ENCODE measurements at places on chromosomes 2 and 18.

GRCh38 chr2:49037197-49037596 is 117.1 kb downstream of the FSHR start:
- no peak for DNase-seq

DNA sequence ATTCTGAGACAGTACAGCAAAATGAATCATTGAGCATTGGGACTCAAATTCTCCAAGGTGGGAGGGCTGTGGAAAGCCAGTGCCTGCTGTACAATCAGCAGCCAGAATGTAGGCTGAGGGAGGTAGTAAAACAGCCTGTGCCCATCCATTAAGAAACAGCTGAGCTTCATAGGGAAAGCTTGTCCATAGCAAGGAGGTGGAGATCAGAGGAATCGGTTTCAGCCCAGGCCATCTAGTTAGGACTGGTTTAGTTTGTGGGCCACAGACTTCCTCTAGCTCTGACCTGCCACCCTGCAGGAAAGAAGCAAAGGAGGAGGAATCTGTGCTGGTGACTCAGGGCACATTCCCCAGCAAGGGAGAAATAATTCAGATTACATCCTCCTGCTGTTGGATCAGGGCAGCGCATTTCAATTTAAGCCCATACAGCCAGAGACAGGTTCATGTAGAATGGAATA is 333.4 kb downstream of the SETBP1 start:
- peak; percentile 72 for DNase-seq

- no peak for DNase-seq
These were observed 12.8 kb upstream of the SKOR2 start for GRCh38 chr18:47264308-47264700.

GRCh38 chr2:180240774-180241173 is 233.7 kb upstream of the CWC22 start:
- no peak for DNase-seq

GRCh38 chr2:210551001-210551400 is 5.4 kb upstream of the CPS1 start:
- no peak for DNase-seq

GRCh38 chr2:148971547-148971946 is 67.0 kb upstream of the LYPD6B start:
- no peak for DNase-seq

GRCh38 chr2:3462493-3463104 is 56.7 kb downstream of the ADI1 start:
- peak; percentile 56 for DNase-seq

DNA sequence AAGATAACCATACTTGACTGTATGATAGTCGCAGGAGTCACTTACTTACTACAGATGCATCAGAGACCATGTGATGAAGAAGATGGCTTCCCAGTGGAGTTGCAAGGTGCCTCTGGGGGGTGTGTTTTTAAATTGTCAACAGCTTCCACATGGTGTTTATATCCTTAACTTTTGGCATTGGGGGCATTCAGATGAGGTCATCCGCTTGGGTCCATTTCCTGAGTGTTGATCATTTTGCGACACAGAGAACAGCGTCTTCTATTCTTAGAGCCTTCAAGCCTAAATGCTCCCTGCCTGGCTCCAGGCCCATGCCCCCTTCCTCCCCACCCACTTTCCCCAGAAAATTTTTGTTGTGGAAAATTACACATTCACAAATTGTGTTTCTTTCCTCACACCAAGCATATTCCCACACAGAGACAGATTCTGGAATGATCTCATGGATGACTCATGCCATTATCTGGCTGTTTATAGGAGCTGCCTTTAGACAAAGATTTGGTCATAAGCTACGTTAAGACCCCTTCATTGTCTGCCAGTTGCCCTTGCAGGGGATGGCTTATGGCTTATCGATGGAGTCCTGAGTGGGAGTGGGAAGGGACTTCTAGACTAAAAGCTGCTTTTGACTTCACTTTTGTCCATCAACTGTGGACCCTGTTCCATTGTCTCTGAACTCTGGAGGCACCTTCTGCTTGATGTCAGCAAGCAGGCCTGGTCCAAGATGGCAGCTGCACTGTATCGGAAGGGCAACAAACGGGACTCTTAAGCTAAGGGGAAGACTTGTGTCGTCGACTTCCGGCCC is 91.8 kb downstream of the CABLES1 start:
- DNase-seq: peak; percentile 85

- DNase-seq: no peak
These were observed 7.7 kb downstream of the SH3YL1 start for GRCh38 chr2:256094-256493.

- no peak for DNase-seq
These were observed 14.5 kb downstream of the ATG16L1 start for GRCh38 chr2:233265899-233266431.

- DNase-seq: no peak
These were observed 30.3 kb upstream of the LPIN1 start for GRCh38 chr2:11715987-11716652.

DNA sequence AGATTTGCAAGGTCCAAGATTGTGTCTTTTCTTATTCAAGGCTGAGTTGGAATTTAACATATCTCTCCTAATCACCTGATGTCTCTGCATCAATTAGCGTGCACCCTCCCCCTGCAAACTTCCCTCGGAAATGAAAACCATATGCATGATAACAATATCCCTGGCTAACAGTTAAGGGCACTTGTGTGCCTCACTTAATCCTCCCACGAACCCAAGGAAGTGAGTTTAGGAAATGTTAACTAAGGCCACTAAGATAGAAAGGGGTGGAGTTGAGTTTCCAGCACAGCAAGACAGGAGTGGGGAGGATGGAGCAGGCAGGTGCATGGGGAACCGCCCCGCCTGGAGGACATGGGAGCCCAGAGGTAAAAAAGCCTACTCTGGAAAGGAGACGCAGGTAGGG is 52.4 kb upstream of the PTMA start:
- DNase-seq: no peak

DNA sequence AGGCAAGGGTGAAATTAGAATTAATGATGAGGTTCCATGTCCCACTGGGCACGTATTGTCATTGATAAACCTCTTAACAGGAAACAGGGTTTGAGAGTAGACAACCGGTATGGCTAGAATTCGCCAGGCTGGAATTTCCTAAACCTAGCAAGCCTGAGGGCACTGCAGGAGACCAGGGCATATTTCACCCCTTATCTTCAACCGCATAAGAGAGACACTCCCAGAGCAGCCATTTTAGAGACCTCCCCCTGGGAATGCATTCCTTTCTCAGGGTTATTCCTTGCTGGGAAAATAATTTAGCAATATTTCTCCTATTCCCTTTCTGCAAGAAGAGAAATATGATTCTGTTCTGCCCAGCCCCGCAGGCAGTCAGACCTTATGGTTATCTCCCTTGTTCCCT is 334.6 kb upstream of the LYPD1 start:
- DNase-seq: no peak

DNA sequence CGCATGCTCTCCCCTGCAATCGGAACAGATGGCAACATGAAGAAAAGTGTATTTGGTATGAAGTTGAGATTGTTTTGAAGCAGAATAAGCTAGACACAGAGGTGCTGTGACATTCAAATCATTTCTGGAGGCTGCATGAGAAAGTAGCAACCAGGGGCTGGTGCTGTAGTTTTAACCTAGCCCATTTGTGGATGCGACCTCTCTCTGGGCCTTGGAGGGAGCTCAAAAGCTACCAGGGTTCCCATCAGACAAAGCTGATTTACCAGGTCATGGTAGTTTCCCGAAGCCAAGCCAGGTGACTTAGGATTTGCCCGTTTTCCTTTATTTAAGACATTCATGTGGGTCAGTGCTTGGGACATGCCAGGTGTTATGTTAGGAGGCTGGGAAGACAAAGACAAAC is 77.5 kb downstream of the CIB4 start:
- DNase-seq: peak; percentile 17

- DNase-seq: no peak
These were observed 353.2 kb upstream of the CWC22 start for GRCh38 chr2:180360283-180360618.

GRCh38 chr2:112907001-112907949 is 3.7 kb upstream of the IL37 start:
- DNase-seq: no peak

GRCh38 chr18:21834299-21834660 is 93.7 kb downstream of the MIB1 start:
- no peak for DNase-seq

- DNase-seq: no peak
These were observed 35.4 kb upstream of the FSHR start for GRCh38 chr2:49189512-49190225.

GRCh38 chr2:105969552-105969951 is 224.5 kb downstream of the UXS1 start:
- DNase-seq: no peak

DNA sequence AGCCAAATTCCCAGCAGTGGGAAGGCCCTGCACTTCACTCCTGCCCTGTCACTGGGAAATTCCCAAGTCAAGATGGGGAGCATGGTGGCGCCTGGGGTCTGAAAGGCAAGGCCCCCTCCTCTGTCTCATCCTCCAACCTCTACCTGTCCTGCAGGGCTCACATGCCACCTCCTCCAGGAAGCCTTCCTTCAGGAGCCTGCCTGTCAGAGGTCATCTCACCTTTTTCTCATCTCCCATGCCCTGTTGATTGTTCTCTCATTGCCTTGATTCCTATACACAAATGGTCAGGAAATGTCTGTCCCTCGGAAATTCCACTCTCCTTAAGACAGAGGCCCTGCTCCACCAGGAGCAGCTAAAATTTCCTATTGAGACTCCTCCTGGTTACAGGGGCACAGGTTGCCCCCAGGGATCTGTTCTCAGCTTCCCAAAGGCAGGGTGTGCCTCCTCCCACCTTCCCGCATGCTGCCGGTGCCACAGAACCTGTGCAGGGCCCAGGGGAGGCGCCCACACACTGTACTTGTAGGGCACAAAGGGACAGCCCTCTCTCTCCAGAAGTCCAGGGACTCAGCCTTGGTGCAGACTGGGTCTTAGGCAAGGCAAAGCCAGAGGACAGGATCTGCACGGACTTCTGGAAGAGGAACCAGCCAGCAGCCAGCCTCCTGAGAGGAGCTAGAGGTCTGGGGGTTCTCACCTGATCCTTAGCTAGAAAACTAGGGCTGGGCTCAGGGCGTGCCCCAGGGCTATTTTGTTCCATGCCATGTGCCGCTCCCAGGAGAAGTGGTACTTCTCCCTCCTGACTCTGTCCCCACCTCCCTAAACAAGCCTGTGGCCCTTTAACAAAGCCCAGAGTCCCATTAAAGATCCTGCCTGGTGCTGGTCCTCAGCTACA is 12.9 kb downstream of the HES6 start:
- DNase-seq: no peak

- no peak for DNase-seq
These were observed 81.0 kb downstream of the TAF4B start for GRCh38 chr18:26307161-26307773.

DNA sequence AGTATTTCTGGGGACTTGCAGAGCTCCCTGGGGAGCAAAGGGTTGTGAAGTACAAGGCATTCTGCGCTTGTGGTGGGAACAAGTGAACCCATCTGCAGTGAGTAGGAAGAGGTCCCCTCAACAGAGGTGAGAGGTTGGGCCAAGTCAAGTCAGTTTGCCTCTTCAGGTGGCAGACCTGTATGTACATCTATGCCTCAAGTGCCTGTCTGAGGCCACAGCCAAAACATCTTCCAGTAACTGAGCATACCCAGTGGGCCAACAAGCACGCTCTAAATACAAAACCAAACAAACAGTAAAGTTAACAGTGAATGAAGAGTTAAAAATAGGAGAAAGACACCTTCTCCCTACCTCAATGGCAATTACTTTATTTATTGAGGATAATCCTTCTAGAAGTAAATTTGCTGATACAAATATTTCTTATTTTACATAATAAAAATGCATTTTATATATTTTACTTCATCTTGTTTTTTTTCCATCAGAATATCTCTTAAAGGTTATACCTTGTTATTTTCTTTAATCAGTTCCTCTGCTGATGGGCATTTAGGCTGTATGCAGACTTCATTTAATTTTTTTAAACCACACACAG is 2.5 kb downstream of the GYPC start:
- DNase-seq: no peak

GRCh38 chr2:96251721-96252292 is 14.0 kb downstream of the TMEM127 start:
- peak; percentile 93 for DNase-seq

DNA sequence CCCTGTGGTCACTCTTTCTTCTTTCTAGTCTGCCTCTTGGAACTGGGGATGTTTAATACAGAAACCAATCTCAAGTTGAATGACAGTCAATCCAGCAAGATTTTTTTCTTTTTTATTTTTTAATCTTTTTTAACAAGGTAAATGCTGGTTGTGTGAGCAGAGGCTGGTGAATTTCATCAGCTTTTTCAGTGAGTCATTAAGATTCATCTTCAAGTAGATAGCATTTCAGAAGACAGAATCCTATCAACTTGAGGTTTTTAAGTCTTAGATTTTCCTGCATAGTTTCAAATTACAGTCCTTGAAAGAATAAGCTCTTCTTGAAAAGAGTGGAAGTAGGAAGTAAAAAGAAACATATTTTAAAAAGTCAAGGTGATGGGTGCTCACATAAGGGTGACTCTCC is 12.4 kb downstream of the SLC8A1 start:
- DNase-seq: no peak

DNA sequence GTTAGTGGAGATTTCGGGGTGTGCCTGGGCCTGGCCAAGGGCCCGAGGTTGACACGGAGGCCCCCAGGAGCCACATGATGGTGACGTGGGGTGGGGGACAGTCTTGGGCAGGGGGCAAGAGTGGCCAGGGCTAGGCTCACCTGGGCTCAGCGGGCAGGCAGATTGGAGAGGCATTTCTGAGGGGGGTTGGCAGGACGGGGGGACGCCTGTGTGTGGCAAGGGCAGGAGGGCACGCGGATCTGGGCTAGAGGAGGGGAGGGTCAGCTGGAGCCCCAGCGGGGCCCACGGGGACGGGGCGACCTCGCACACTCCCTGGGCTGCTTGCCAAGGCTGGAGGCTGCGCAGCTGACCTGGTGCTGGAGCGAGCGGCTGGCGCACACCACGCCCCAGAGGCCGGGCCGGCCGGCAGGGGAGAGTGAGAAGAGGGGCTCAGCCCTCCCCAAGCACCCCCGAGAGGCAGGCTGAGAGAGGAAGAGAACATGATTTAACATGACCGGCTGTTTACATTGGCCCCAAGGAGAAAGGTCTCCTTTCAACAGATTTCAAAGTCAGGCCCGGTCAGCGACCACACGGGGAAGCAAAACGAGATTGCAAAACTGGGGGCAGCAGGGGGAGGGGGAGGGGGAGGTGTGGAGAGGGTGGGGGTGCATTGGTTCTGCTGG is 38.0 kb upstream of the SNED1 start:
- peak; percentile 5 for DNase-seq

DNA sequence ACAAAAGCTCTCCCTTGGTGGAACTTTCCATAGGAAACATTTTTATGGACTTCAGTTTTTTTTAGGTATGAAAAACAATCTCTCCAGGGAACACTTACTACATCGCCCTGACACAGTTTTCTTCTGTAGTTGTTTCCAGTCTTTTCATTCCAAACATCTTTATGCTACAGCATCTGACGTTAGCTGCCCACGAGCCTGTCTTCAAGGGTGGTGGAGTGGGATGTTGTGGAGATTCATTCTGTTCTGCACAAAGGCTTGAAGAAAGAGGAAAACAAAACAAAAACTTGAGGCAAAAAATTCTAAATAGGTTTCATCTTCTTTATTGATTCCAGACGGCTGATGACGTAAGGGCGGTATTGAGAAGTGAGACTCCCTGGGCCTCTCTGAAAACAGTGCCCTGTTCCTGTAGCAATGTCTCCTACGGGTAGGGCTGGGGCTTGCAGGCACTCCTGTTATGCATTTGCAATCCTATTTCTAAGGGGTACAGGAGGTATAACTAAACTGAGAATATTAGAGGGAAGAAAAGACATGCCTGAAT is 375.0 kb downstream of the RNF144A start:
- DNase-seq: no peak

Data from tibial artery (tissue), 4 donors.